Hippocampal formation (tissue), 2 donors: ENCODE measurements at places on chromosomes 12 and 14.

DNA sequence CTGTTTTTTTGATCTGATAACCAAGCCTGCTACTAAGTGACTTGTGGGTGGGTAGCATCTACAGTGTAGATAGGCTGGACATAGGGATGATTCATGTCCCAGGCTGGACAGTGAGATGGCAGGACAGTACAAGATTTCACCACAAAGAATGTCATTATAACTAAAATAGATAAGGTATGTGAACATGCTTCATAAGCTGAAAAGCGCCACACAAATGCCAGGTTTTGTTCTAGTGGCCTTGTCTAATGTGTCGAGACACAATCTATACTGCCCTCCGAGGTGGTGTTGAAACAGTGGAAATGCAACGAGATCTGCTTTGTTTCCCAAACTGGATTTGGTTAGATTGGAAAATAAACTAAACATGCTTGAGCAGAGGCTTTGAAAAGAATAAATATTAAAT lies 4.4 kb downstream of the LGALS3 start:
- DNase-seq = no peak

- no peak for DNase-seq
These were observed 27.9 kb downstream of the VWF start for GRCh38 chr12:6096527-6096926.

DNA sequence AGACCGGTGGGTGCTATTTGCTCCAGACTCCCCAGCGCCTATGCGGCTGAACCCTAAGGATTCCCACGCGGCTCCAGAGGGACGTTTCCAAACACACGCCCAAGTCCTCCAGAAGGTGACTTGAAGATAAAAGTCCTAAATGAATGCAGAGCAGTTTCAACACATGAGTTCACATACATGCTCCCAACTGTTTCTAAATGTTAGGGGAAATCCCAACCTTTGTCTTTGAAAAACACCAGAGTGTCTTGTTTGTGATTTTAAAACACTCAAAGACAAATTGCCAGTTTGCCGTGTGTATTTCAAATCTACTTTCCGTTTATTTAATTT lies 252.9 kb upstream of the SFSWAP start:
- DNase-seq = no peak

- no peak for DNase-seq
These were observed 19.0 kb upstream of the TCL1B start for GRCh38 chr14:95667249-95667693.

- DNase-seq = no peak
These were observed 21.1 kb downstream of the ZNF84 start for GRCh38 chr12:133058203-133059113.

- no peak for DNase-seq
These were observed 54.6 kb downstream of the C12orf56 start for GRCh38 chr12:64335886-64336466.

DNA sequence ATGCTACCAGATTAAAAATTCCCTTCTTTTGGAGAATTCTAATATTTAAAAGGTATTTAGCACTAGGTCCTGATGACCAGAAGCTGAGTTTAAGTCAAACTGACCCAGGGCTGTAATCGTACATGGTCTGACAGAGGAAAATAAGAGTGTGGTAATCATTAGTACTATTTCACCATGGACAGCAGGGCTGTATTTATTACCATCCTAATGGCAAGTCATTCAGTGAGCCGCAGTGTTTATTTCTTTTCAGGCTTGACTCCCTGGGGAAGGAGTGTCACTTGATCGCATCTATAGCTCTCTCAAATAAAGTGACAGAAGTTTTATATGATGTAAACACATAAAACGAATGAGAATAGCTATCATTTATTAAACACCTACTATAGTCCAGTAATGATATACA lies 261.8 kb downstream of the BTG1 start:
- no peak for DNase-seq

- DNase-seq = no peak
These were observed 78.3 kb upstream of the BDKRB2 start for GRCh38 chr14:96126339-96126782.

GRCh38 chr12:109588461-109589239 lies 15.1 kb downstream of the MVK start:
- no peak for DNase-seq

DNA sequence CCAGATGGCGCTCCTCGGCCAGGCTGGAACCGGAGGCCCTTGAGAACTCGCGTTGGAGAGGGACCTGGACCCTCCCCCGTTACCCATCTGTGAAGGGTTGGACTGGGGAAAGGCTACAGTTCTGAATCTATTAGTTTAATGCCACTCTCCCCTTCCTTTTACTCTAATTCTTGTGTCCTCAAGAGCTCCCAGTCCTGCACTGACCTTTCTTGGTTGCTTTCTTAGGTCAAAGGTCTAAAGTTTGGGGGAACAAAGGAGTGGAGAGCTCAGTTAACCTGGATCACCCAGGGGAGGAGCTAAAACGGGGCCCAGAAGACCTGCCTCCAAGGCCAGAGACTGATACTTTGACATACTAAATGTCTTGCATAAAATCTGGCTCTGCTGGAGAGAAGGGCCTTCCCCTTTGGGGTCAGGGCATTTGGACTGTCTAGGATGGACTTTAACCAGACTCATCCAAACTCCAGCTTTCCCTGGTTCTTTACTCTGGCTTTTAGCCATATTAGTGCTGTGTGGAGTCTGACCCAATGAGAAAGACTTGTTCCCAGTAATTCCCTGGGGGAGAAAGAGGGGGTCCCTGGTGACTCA lies 923 bp upstream of the MLF2 start:
- no peak for DNase-seq

DNA sequence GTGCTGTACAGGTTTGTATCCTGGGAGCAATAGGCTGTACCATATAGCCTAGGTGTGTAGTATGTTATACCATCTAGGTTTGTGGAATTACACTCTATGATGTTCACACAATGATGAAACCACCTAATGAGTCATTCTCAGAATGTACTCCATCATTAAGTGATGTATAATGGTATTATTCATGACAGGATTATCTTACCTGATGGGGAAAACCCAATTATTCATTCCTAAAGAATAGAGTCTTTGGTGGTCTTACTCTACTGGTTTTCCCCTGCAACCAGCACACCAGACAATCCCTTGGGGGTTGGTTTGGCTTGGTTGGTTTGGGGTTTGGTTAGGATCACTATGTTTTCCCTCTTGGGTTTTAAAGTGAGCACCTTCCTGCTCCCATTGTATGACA lies 12.6 kb upstream of the OR10P1 start:
- no peak for DNase-seq

GRCh38 chr12:32397696-32398095 lies 1.7 kb upstream of the FGD4 start:
- DNase-seq = no peak

- DNase-seq = peak; percentile 41
These were observed 51.7 kb upstream of the RASSF8 start for GRCh38 chr12:25906651-25907340.

GRCh38 chr12:5166976-5167375 lies 123.3 kb downstream of the KCNA5 start:
- DNase-seq = no peak

DNA sequence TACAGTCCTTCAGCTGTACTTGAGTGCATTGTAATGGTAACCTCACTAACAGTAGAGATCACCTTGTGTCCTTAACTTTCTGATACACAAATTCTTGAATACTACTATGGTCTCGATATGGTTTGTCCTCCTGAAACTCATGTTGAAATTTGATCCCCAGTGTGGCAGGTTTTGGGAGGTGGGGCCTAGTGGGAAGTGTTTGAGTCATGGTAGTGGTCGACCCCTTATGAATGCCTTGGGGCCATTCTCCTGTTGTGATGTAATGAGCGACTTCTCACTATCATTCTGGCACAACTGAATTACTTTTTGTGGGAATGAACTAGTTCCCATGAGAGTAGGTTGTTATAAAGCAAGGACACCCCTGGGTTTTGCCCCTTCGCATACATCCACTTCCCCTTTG lies 52.3 kb downstream of the IPO8 start:
- DNase-seq = no peak

DNA sequence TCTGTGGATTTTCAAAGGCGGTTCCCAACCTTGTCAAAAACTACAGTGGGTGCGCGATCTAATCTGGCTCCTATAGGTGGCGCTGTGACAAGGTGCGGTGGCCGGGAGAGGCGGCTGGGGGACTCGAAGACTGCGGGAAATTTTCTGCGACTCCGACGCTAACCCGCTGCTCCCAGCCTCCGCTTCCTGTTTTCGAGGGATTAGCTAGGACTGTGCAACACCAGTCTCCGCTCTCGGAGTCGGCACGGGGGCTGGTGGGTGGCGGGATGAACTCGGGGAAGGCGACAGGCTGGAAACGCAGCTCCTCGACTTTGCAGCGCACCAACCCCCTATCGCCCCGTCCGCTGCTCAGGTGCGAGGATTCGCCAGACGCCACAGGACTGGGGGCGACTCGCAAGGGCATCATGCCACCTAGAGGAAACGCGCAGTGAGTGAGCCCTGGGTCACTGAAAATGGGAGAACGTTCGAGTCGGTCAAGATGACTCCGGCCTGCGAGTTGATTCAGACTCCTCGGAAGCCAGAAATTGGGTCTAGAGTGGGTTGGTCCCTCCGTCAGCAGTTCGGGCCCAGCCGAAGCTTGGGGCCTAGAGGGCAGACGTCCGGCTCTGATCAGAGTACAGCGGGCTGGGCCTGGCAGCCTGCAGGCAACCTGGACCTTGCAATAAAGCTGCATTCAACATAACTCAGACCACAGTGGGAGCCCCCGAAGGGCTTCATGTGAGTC lies 5.5 kb upstream of the PAX9 start:
- no peak for DNase-seq
